ENCODE measurements at places on chromosomes 1 and 21.
A peak's percentile ranks its signal among the peaks of the same experiment; 100 is the strongest.

- DNase-seq, result no peak
These were observed 974 bp upstream of the FNBP1L start for GRCh38 chr1:93446837-93447451.

GRCh38 chr1:192601143-192601542 is 25.6 kb downstream of the RGS1 start:
- DNase-seq, result peak; percentile 14

DNA sequence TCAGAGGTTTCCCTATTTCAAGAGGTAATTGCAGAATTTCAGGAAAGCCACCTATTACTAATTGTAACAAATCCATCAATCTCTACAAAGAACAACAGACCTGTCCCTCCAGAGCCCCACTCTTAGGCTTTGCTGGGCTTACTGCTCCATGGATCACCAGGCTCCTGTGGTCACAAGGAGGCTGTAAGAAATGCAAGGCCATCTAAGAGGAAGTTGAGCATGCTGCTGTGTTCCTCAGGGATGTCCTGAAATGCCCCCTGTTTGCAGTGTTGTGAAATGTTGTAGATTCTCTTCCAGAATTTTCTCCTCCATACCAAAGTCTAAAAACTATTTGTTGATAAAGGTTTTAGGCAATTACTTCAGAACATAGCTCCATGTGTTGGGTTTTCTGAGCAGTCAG is 24.4 kb upstream of the DUSP23 start:
- DNase-seq, result no peak

GRCh38 chr1:155893389-155894142 is 17.6 kb downstream of the RIT1 start:
- no peak for DNase-seq

DNA sequence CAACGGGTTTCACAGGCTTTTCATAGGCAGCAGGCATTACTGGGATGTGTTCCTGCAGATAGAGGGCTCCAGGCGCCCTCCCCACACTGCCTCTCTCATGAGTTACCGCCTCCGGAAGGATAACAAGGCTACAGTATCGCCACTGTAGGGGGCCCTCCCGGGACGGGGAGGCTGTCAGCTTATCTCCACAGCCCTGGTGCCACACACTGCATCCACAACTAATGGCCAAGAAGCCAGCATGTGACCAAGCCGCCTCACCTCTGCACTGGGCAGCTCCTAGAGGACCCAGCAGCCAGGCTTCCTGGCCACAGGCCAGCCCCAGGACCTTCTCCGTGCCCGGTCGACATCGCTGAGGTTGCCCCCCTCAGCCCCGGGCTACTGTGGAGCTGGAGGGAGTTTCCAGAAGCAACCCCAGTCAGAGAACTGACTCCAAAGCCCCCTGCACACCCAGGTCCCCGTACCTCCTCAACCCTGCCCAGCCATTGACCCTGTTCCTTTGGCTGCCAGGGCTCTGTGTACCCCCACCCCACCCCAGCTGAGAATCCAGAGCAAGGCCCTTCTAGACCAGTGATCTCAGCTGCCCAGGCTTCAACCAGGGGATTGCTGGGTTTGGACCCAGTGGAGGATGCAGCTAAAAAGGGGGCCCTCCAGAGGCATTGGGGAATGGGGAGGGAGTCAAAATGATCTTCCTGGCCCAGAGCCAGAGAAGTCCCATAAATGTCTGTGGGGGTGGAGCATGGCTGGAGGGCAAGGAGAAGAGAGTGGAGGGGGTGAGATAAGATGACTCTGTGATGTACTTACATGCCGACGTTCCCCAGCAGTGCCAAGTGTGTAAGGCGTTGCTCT is 45.0 kb downstream of the NEK2 start:
- no peak for DNase-seq

- peak; percentile 3 for DNase-seq
These were observed 2.8 kb downstream of the PLA2G5 start for GRCh38 chr1:20072771-20073170.

DNA sequence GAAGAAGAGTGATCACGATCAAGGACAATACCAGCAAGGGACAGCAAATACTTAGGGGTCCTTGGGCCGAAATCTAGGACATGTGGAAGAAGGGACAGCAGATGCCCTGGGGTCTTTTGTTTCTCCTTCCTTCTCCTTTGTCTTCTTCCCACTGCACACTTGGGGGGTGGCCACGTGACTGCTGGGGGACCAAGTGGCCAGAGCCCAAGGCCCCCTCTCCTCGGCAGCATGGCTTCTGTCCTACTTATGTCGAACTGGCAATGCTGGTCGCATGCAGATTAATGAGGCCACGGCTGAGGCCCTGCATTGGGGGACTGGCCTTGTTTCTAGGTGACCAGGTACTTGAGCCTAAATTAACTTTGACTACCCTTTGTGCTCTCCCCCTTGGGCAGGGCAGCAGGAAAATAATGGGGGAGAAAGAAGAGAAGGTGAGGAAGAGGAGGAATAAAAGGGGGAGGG is 83.0 kb downstream of the GRIK3 start:
- DNase-seq, result no peak

DNA sequence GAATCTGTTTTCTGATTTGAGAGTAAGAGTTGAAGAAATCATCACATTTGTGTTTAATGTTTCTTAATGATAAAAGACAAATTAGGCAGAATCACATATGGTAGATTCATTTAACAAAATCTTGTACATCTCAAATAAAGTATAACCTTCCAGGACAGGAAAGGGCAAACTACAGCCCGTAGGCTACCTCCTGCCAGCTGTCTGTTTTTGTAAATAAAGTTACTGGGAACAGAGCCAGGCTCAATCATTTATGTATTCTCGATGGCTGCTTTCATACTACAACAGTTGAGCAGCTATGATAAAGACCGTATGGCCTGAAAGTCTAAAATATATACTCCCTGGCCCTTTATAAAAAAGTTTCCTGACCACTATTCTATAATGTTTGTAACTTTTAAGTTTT is 204.1 kb downstream of the COL24A1 start:
- no peak for DNase-seq

DNA sequence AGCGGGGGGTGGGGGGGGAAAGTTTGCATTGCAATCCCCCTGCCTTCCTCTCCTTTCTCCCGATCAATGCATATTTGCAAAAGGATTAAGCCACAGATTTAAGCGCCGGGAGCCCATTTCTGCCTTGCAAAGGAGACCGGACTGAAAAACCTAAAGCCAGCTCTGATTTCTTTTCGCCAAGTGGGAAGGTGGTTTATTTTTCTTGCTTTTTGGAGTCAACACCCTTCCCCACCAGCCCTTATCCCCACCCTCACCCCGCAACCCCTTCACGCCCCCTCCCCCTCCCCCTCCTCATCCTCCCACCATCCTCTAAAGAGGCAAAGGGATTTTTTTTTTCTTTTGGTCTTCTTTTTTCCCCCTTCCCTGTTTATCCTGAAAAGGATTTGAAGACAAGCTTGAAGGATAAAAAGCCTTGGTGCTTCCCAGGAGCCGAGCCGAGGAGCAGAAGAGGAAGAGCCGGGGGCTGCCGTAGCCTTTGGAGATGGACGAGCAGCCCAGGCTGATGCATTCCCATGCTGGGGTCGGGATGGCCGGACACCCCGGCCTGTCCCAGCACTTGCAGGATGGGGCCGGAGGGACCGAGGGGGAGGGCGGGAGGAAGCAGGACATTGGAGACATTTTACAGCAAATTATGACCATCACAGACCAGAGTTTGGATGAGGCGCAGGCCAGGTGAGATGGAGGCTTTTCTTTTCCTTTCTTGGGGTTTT is 513 bp downstream of the PBX1 start:
- DNase-seq, result no peak

DNA sequence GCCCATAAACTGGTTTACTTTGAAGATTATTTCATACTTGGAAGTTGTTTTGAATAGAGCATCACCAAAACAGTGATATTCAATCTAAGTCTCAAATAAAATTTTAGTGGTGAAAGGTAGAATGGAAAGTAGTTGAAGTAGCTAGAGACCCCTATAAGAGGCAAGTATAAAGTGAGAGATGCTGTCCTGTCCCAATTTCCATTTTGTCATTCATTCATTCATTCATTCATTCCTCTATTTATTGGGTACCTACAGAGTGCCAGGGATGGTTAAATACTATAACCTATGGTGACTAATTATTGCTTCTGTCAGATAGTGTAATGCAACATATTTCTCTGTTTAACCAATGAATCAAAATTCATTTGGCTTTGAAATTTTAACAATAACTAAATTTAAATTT is 32.7 kb downstream of the RRAGC start:
- no peak for DNase-seq

- no peak for DNase-seq
These were observed 7.0 kb upstream of the P3R3URF start for GRCh38 chr1:46183079-46183847.

GRCh38 chr1:179853102-179853501 is 24.5 kb downstream of the TOR1AIP2 start:
- no peak for DNase-seq

- DNase-seq, result no peak
These were observed 710 bp upstream of the PDXK start for GRCh38 chr21:43717967-43718871.

DNA sequence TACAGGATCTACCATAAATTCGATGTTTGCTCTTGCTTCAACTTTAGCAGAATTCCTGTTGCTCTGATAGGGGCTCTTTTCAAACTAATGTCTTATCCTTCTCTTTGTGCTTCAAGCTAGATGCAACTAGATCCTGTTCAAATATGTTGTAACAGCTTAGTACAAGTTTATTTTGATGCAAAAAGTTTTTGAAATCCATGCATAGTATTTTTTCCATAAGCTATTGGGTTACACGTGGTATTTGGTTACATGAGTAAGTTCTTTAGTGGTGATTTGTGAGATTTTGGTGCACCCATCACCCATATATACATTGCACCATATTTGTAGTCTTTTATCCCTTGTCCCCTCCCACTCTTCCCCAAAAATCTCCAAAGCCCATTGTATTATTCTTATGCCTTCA is 907.7 kb downstream of the LTN1 start:
- no peak for DNase-seq

GRCh38 chr1:182415789-182416188 is 15.3 kb upstream of the TEDDM1 start:
- no peak for DNase-seq

GRCh38 chr1:77513839-77514763 is 168.4 kb downstream of the ZZZ3 start:
- DNase-seq, result no peak

GRCh38 chr1:24470592-24470991 is 32.0 kb upstream of the RCAN3 start:
- no peak for DNase-seq

- DNase-seq, result no peak
These were observed 15.1 kb downstream of the STUM start for GRCh38 chr1:226563666-226564065.

DNA sequence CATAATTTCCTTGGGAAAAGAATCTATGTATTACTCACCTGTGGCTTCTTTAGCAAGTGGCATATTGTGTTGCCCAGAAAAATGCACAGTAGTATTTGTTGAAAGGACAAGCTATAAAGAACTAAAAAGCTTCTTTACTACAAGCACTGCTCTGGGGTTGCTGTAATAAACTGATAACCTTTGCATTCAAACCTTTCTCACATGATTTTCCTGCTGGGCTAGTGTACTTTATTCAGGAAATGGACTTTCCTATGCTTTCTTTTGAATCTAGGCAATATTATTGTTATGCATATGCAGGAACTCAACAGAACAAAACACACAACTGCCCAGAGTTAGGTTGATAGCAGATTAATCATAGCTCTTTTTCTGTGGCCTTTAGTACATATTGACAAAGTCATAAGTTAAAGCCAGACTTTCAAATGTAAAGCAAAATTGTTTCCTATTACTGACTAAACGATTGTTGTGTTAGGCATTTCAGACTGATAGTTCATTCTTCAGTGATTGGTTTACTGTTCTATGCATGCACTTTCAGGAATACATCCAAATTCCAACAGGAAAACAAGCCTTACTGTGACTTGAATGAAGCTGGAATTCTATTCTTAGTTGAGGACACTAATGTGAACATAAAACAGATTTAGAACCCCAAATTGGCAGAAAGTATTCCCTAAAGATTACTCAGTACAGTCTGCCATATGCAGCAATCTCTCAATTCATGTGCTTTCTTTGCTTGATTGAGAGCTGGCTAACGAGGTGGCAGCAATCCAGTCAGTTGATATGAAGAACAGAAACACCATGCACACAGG is 564.3 kb upstream of the NEGR1 start:
- no peak for DNase-seq

GRCh38 chr1:188424176-188424575 is 1595.4 kb downstream of the PLA2G4A start:
- no peak for DNase-seq

DNA sequence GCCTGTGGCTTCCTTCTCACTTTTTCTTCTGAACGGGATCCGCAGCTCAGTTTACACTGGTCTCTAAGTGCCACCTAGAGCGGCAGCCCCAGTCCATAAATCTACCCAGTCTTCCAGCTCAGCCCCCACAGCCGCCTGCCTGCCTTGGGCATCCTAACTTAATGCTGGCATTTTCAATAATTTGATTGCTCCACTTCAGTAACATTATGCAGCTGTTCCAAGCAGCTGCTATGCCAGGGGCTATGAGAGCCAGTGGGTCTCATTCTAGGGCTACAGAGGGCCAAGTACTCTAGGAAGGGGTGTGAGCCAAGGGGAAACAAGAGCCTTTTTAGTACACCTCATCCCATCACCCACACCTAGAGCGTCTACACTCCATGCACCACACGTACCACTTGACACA is 48.4 kb upstream of the COA6 start:
- DNase-seq, result no peak

All from GM13976 (cell line).